Activated gamma-delta T cell treated with Interleukin-2 at 50 U/mL for 16 hours (primary cell): ENCODE measurements at places on chromosomes 16 and 17.

DNA sequence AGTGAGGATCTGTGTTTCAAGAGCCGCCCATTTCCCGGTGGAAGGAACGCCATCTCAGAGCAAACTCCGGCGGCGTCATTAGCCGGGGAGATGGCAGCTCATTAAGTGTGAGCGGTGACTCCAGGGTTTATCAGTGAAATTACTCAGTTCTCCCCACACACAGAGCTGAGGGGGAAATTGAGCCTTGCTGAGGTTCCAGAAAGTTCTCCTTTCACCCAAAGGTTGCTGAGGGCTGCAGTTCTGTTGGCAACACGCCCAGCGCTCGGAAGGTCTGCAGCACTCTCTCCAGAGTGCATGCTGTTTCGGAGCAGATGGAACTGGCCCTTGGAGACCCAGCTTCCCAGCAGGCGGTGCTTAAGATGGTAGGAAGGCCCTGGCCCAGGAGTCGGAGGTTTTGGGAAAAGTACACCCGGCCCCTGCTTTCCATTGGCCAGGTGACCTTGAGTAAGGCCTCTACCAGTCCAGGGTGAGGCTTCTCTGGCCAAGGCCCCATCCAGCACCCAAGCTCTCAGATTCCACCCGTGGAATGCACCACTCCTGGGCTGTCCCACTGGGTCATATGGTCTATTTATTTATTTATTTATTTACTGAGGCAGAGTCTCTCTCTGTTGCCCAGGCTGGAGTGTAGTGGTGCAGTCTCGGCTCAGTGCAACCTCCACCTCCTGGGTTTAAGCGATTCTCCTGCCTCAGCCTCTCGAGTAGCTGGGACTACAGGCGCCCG, 167.7 kb upstream of the CIBAR2 start:
- DNase-seq = no peak

- no peak for DNase-seq
Measured at GRCh38 chr17:18069101-18069500, 18.6 kb upstream of the DRG2 start.

DNA sequence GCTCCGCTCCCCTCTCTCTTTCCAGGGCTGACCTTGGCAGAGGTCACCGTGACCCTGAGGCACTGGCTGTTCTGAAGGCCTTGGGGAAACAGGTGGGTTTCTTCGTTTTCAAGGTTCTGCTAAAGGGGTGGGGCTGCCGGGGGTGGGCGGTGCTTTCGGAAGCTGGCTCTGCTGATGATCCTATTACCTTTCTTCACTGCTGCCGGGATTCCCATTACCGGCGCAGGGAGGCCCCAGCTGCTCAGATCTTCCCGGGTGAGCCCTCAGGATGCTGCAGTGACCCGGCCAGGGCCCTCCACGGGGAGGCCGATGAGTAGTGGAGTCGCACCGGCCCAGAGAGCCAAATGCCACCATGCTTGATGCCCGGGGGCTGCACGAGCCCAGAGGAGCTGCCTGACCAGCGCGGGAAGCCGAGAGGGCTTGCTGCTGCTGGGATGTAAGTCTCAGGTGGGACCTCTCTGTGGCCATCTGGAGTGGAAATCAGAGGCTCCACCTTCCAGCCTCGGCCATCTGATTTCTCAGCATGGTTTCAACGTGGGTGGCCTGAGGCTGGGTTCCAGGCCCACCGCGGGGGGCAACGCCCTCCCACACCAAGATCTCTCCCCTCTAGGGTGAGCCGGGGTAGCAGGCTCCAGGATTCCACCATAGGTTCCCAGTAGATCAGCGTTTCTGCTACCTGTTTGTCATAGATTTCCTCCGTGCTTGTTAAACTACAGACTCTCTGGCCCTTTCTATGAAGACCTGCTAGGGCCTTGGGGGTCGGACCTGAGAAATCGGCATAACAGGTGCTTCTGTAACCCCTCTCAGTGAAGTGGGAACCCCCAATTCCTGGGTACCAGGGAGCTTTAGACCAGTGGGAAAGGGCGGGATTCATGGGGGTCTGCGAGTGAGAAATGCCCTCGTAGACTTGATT, 21.6 kb upstream of the ADCY7 start:
- no peak for DNase-seq

GRCh38 chr17:7208027-7208571, 11.5 kb downstream of the DLG4 start:
- no peak for DNase-seq

DNA sequence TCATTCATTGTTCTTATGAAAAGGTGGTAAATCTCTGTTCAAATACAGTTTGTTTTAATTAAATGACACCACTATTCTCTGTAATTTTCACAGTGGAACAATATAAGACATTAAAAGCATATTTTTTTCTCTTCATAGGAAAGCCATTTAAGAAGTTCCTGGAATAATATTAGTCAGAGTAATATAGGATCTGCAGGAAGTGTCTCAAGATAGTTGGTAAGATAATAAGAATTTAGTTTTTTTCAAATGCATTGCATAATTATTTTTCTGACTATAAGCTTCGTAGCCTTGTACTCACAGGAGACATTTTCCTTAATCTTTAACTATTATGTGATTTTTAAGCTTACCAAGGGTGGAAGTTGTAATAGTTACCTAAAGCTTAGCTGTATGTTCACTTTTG, 16.9 kb downstream of the STXBP4 start:
- no peak for DNase-seq

GRCh38 chr17:70070305-70071027, 4.6 kb upstream of the KCNJ16 start:
- no peak for DNase-seq

- no peak for DNase-seq
Measured at GRCh38 chr17:79071161-79071740, 3.4 kb upstream of the ENGASE start.
